ENCODE measurements at places on chromosomes 7 and 10. TPM values are rescaled to one million over a fixed set of nuclear protein-coding genes. Genes with fewer than 3 reads are reported as not detected.

Gene NPSR1
- not detected for total RNA-seq

Gene BHLHA15
- total RNA-seq = not detected

Gene BAMBI
- 3.3 TPM for total RNA-seq

Gene ACSM6
- not detected for total RNA-seq
